ENCODE measurements at places on chromosomes 2 and 18. TPM values are rescaled to one million over a fixed set of nuclear protein-coding genes. Genes with fewer than 3 reads are reported as not detected.

Gene SULT1C4
- polyA plus RNA-seq: not detected

Gene CCDC68
- polyA plus RNA-seq: 0.01 TPM

Gene SATB2
- polyA plus RNA-seq: 0.13 TPM

Gene LINC00305
- not detected for polyA plus RNA-seq

Gene WDPCP
- polyA plus RNA-seq: 5.6 TPM

Gene HSPD1
- 46.6 TPM for polyA plus RNA-seq
